Kasumi-1 (cell line): ENCODE measurements at places on chromosomes 3 and 15.

GRCh38 chr3:193388361-193388760, 9.8 kb upstream of the ATP13A5 start:
- no peak for DNase-seq

DNA sequence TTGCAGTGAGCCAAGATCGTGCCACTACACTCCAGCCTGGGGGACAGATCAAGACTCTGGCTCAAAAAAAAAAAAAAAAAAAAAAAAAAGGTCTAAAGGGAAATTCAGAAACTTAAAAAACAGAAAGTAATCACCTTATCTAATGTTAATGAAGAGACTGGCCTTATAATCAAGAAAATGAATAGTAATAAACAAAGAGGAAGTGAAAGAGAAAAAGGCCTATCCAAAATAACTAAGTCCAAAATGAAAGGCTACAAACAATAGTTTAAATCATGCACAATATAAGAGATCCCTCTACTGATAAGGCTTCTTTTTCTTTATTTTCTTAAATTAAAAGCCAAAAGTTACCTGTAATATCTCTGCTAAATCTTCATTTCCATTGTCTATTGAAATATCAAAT, 37.1 kb upstream of the HDC start:
- DNase-seq: no peak

DNA sequence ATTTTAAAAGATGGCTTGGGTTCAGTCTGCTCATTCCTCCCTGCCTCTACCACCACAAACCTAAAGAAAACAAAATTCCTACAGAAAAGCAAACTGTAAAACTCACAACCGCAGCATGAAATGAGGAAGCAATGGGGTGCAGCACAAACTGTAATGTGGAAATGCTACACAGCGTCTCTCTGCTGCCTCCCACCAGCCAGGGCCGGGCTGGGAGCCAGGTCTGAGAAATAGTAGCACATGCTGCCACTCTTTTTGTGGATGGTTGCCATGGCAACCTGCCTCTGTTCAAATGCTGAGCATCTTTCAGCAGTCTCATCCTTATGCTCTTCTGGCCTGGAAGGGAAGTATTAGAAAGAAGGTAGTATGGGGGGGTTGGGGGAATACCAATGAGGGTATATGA, 55.4 kb downstream of the EOMES start:
- DNase-seq: peak; percentile 96

GRCh38 chr15:38558372-38559059, 6.1 kb downstream of the RASGRP1 start:
- DNase-seq: no peak

- no peak for DNase-seq
These were observed 68.9 kb downstream of the THBS1 start for GRCh38 chr15:39649757-39650156.

- DNase-seq: no peak
These were observed 163.8 kb upstream of the CDIN1 start for GRCh38 chr15:36415643-36416042.

DNA sequence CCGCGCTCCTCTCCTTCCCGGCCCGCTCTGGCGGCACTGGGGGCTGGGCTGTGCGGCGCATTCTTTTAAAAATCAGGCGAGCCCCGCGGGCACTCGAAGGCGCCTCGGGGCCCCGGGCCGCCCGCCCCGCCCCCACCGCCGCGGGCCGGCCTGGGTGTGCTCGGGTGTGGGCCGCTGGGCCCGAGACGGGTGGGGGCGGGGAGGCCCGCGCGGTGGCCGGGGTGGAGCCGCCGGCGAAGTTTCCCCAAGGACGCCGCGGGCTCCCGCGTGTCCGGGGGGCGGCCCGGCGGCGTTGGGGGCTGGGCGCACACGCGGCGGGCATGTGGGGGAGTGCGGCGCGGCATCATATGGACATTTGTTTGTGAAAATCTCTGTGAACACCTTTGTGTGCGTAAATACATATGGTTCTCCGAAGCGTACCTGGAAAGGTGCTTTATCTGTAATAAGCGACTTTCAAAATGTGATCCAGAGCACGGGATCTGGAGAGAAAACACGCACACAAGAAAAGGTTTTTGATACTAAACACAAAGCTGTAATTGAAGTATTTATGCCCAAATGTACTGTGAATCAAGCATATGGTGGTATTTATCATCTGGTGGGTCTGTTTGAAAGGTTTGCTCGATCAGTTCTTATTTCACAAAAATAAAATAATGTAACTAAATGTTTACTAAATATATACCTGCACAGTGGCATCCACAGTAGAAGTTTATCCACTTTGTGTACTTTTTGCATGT, 612 bp upstream of the TBL1XR1 start:
- no peak for DNase-seq

GRCh38 chr15:92384381-92384780, 9.3 kb upstream of the ST8SIA2 start:
- no peak for DNase-seq

DNA sequence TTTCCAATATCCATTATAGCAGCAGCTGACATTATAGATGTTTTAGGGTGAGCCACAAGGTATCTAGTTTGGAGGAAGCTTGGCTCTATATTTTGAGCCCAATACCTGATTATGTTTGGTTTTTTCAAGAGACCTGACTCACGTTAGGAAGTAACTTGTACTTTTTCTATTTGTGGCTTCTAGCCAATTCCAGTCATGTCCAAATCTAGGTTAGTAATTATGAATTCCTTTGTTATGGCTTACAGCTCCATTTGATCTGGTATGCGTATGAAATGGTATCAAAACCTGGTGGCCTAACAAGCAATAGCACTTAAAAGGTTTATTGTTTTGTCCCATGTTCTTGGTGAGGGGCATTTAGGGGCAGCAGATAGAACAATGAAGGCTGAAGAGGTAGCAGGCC, 115.9 kb downstream of the TOP2B start:
- DNase-seq: no peak

GRCh38 chr3:129254536-129255230, 5.3 kb downstream of the COPG1 start:
- no peak for DNase-seq

GRCh38 chr3:25661694-25662437, 2.8 kb downstream of the TOP2B start:
- DNase-seq: no peak

DNA sequence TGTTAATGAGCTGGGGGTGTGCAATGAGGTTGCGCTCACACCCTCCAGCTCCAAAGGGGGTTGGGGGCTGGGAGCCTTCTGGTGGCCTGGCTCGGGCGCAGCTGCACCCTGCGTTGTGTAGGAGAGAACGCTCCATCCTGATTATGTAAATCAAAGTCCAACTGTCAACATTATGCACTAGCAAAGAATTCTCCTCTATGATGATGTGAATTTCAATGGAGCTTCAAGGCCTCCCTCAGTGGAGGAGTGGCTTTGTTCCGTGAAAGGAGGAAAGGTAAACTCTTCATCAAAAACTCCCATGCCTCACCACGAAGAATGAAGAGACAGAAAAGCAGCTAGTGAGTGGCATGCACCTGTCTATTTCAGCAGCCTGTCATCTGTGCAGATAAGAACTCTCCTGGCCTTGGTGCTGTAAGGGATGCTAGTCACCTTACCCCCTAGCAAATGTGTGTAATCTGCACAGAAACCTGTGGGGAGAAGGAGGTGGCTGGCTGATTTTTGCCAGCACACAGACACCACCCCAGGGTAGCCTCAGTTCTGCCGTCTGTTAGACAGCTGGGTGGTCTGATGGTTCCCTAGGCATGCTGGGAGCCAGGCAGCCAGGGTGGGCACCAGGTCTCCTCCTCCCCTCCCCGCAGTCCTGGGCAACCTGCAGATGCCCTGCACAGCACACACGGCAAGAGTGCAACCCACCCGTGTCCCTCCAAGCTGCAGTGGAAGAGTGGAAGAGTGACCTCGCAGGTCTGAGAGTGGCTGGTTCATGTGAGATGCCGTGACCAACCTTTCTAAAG, 47.0 kb upstream of the TRPM1 start:
- no peak for DNase-seq

GRCh38 chr15:81809543-81809942, 236.3 kb downstream of the MEX3B start:
- peak; percentile 43 for DNase-seq

DNA sequence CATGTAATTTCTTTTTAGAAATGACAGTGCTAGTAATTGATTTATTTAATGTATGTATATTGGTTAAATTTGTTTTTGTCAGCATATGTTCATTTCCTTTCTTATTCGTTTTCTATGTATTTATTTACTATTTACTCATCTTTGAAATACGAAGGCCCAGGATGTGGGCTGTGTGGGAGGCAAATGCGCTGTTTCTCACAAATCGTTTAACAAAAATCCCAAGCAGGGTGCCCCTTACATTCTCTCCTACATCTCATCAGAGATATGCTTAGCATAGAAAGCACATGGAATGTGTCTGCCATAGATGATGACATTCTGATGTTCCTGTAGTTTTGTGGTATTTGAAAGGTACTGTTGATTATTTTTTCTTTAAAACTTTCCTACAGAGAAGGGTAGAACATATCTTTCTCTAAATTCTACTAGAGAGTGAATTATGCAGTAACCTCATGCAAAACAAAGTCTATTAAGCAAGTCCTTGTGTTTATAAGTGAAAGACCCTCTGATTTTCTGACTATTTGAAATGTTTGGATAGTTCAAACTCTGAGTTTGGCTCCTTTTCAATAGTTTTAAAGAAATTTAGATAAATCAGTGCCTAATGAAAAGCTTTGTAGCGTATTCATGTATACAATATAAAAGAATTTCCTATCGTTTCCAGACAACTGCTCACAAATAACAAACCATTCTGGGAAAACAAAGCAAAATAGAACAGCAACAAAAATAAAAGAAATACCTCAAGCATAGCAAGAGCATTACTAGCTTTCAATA, 111.1 kb upstream of the VGLL3 start:
- DNase-seq: no peak

GRCh38 chr3:138072796-138073195, 42.6 kb downstream of the DZIP1L start:
- no peak for DNase-seq

- DNase-seq: peak; percentile 27
These were observed 36.9 kb downstream of the GPR171 start for GRCh38 chr3:151166161-151166560.

- DNase-seq: peak; percentile 53
These were observed 16.5 kb downstream of the POLQ start for GRCh38 chr3:121529308-121529707.

DNA sequence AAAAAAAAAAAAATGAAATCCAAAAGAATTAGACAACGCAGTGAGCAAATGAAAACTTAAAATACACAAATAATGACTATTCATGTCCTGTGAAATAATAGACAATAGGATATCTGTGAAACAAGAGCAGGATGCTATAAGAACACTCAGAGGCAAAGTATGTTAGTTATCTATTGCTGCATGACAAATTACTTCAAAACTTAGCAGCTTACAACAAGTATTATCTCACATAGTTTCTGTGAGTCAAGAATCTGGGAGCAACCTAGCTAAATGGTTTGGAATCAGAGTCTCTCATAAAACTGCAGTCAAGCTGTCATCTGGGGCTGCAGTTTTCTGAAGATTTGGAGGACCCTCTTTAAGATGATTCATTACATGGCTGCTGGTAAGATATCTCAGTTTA, 36.5 kb upstream of the ZMAT3 start:
- no peak for DNase-seq

DNA sequence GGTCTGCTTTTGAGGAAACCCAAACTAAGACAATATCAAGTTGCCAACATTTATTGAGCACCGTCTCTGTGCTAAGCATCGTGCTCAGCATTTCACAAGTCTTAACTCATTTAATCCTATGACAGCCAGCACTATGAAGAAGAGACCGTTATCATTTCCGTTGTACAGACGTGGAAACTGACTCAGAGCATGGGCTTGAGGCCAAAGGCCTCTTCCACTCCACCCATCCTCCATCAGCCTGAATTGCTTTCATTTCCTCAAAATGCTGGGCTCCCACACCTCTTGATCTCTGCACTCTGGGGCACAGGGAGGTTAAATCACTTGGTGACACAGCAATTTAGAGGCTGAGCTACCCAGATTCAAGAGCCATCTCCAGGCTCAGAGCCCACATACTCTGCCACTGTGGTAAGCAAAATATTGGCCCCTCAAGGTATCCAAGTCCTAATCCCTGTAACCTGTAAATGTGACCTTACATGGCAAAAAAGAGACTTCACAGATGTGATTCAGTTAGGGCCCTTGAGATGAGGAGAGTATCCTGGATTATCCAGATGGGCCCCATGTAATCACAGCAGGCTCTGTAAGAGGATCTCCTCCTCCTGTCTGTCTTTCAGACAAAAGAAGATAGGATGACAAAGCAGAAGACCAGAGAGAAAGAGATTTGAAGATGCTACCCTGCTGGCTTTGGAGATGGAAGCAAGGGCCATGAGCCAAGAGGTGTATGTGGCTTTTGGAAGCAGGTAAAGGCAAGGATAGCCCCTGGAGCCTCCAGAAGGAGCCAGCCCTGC, 24.3 kb upstream of the FLNB start:
- peak; percentile 96 for DNase-seq

DNA sequence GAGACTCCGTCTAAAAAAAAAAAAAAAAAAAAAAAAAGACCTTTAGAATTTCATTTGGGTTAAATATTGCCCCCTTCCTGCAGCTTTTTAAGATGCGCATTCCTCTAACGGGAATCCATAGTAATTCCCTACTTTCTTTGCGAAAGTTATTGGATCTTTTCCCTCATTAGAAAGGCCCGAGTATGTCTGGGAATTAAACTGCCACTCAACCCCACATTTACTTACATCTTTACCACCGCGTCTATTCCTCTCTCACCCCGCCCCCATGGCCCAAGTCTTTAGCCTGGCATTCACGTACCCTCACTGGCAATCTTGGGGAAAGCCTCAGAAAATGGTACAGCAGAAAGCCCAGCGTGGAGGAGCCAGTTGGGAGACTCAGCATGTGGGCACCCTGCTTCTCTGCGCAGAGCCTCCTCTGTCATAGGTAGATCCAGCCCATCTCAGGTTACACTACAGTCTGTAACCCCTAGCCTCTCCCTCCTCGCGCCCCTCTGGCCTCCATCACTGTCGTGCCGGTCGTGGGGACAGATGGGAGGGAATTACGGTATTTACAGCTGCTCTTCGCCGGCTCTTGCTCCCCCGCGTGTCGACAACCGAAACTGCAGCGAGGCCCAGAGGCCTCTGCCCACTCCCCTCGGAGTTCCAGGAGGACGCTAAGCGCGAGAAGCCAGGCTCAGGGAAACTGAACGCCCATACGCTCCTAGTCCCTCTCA, 6.4 kb upstream of the ANKDD1A start:
- peak; percentile 87 for DNase-seq

DNA sequence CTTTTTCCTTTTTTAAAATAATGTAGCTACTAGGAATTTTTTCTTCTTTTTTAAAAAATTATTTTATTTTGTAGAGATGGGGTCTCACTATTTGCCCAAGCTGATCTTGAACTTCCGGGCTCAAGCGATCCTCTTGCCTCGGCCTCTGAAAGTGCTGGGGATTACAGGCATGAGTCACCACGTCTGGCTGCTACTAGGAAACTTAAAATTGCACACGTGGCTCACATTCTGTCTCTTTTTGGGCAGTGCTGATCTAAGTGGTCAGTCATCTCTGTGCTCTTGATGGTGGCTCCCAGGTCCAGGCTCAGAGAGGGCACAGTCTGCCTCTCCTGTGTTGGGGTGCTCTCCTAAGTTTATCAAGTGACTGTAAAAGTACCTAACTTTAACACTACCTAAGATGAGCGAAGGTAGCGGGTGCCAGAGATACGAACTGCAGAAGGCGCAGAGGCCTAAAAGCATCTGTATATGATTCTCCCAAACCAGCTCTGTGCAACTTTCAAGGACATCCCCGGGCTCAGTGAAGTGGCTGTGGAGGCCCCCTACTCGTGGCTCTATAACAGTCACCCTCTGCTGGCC, 52.9 kb upstream of the SEC13 start:
- DNase-seq: no peak

GRCh38 chr3:16528581-16528993, 15.1 kb upstream of the RFTN1 start:
- DNase-seq: no peak
